Liver (tissue), 10 donors: ENCODE measurements at places on chromosomes 6 and 20.

- no peak for DNase-seq
- no peaks in the 10 kb centered on the region for H3K27me3 ChIP-seq
- H3K36me3 ChIP-seq: peaks cover 79% of the 10 kb centered on the region
- no peak overlapping the region for H3K27ac ChIP-seq
- no peaks in the 10 kb centered on the region for H3K4me1 ChIP-seq
Measured at GRCh38 chr6:160733050-160733646, 31.1 kb downstream of the PLG start.

DNA sequence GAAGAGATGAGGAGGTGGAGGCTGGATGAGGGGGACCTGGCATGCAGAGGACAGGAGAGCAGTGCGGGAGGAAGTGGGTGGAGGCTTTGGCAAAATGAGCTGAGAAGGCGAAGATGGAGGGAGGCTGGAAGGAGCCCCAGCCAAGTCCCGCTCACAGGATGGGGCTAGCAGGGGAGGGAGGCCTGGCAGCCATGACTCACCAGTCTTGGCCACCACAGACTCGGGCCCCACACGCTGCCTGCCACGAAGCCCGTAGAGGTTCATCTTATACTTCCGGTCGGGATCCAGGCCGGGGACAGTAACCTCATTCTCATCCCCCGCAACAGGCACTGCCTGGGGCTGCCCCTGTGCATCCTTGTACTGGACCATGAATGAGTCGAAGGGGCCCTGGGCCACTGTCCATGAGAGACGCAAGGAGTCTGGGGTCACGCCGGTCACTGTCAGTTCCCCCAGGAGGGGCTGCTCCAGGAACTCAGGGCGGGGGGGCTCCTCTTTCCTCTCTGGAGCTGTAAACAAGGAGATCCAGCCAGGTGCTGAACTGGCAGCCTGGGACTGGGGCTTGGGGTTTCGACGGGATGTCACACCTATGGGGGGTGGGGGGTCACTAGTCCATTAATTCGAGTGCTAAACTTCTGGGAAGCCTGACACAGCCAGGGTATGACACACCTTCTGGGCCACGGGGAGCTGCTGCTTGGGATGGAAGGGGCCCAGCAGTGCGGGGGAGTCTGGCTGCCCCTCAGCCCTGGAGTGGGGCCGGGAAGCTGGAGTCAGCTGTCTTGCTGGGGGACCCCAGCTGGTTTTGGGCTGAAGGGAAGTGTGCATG is 27.8 kb downstream of the TNXB start:
- no peak overlapping the region for H3K4me3 ChIP-seq
- H3K36me3 ChIP-seq: no peaks in the 10 kb centered on the region
- peaks cover 2% of the 10 kb centered on the region for H3K27me3 ChIP-seq
- no peaks in the 10 kb centered on the region for H3K4me1 ChIP-seq
- H3K27ac ChIP-seq: no peak overlapping the region

DNA sequence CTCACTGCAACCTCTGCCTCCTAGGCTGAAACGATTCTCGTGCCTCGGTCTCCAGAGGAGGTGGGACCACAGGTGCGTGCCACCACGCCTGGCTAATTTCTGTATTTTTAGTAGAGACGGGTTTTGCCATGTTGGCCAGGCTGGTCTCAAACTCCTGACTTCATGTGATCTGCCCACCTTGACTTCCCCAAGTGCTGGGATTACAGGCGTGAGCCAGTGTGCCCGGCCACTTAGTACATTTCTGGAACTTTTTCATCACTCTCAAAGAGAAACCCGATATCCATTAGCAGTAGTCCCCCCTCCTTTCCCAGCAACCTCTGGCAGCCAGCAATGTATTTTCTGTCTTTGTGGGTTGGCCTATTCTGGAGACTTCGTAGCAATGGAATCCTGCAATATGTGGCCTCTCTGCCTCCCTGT is 109.8 kb downstream of the JARID2 start:
- no peaks in the 10 kb centered on the region for H3K36me3 ChIP-seq
- no peaks in the 10 kb centered on the region for H3K27me3 ChIP-seq
- peaks cover 4% of the 10 kb centered on the region for H3K4me1 ChIP-seq
- DNase-seq: no peak
- H3K4me3 ChIP-seq: no peak overlapping the region

GRCh38 chr20:20204256-20204655 is 151.9 kb downstream of the CFAP61 start:
- no peaks in the 10 kb centered on the region for H3K36me3 ChIP-seq
- H3K27me3 ChIP-seq: no peaks in the 10 kb centered on the region
- no peak overlapping the region for H3K4me3 ChIP-seq
- no peak for DNase-seq

DNA sequence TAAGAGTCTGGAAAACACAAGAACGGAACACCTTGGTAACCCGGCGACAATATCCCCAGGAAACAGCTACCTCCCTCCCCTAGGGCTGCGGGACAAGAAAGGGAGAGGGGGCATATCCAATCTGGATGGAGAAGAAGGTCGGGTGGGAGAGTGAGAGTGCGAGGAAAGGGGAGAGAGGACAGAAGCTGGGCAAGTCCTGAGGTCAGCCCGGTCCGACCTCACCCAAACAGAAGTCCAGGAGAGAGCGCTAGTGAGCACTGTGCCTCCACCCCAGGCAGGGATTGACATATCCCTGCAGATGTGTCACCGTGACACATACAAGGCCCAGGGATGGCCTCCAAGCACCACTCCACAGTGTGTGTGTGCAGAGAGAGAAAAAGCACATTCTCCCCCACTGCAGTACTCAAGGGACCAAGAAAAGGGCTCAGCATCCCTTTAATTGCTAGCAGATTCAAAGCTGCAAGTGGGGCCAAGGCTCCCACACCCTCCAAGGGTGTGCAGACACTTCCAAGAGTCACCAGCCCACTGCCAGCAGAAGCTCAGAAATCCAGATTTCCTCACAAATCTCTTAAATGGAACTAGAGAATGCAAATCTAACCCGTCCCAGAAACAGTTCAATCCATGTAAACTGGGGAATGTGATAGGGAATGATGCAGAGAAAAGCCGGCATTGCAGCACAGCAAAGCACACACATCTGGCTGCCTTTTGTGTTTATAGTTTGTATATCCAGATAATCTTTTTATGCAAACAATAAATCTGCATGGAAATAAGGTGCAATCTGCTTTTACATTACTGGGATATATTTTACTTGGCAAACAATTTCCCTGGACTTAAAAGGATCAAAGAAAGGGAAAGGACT is 3.1 kb downstream of the PXDC1 start:
- no peaks in the 10 kb centered on the region for H3K27me3 ChIP-seq
- H3K36me3 ChIP-seq: peaks cover 5% of the 10 kb centered on the region
- DNase-seq: peak; percentile 57
- H3K27ac ChIP-seq: peak overlapping the region; percentile 96
- peaks cover 23% of the 10 kb centered on the region for H3K4me1 ChIP-seq
- H3K4me3 ChIP-seq: peak overlapping the region; percentile 56

DNA sequence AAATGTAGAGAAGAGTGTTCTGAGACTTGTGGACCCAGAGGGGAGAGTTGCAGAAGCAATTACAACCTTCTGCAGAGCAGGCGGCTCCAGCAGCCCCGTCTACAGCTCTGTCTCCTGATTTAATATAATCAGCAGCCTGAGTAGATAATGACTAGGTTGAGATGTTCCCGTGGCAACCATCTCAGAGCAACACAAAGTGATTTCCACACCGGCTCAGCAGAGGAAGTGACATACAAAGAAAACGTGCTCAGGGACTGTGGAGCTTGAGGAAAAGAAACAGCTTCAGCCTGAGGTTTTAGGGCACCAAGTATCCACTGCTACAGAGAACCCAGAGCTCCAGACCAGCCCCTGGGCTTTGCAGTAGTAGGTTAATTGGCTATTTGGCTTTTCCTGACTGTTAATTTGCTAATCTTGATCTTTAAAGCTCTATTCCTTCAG is 136.4 kb downstream of the MTFR2 start:
- H3K4me3 ChIP-seq: no peak overlapping the region
- no peak for DNase-seq
- H3K27ac ChIP-seq: peak overlapping the region; percentile 14
- no peaks in the 10 kb centered on the region for H3K27me3 ChIP-seq
- H3K36me3 ChIP-seq: no peaks in the 10 kb centered on the region

GRCh38 chr6:16618962-16619361 is 142.3 kb downstream of the ATXN1 start:
- no peaks in the 10 kb centered on the region for H3K4me1 ChIP-seq
- no peak for DNase-seq
- H3K27ac ChIP-seq: no peak overlapping the region
- no peaks in the 10 kb centered on the region for H3K27me3 ChIP-seq

GRCh38 chr6:29619578-29620160 is 13.3 kb downstream of the GABBR1 start:
- H3K4me3 ChIP-seq: no peak overlapping the region
- H3K4me1 ChIP-seq: no peaks in the 10 kb centered on the region
- H3K27ac ChIP-seq: no peak overlapping the region
- H3K36me3 ChIP-seq: no peaks in the 10 kb centered on the region

DNA sequence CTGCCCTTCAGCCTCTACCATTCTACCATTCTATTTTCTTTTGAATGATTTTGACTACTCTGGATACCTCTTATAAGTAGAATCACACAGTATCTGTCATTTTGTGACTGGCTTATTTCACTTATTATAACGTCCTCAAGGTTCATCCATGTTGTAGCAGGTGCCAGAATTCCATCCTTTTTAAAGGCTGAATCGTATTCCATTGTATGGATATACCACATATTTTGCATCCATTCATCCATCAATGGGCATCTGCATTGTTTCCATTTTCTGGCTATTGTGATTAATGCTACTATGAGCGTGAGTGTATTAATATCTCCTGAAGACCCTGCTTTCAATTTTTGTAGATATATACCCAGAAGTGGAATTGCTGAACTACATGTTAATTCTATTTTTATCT is 105.5 kb downstream of the SYNE1 start:
- H3K4me1 ChIP-seq: no peaks in the 10 kb centered on the region
- H3K36me3 ChIP-seq: no peaks in the 10 kb centered on the region
- no peak overlapping the region for H3K27ac ChIP-seq
- no peaks in the 10 kb centered on the region for H3K27me3 ChIP-seq

GRCh38 chr6:54493138-54493537 is 184.9 kb downstream of the TINAG start:
- H3K36me3 ChIP-seq: no peaks in the 10 kb centered on the region
- no peaks in the 10 kb centered on the region for H3K4me1 ChIP-seq
- no peak for DNase-seq
- H3K27me3 ChIP-seq: no peaks in the 10 kb centered on the region
